ENCODE measurements at places on chromosomes 16 and 17. TPM values are rescaled to one million over a fixed set of nuclear protein-coding genes. Genes with fewer than 3 reads are reported as not detected.

DNA sequence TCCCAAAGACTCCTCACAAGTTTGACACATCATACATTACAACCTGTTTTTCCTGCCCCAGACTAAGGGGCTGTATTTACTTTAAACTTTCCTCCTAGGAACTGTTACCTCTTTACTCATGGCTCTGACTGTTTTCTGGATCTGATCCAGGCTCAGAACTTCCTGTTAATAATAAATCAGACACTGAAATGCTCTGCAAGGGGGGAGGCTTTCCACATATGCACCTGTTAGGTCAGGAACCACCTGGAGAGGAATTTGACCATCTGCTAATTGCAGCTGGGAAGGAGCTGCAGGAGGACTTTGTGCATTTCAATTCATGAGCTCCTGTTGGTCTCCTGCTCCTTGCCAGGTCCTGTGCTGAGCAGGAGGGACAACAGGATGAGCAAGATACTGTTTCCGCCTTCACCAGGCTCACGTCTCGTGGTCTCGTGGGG is 476.9 kb upstream of the CDH5 start:
- H3K4me1 ChIP-seq: peaks cover under 1% of the 10 kb centered on the region
- H3K27ac ChIP-seq: no peak overlapping the region
- H3K27me3 ChIP-seq: no peaks in the 10 kb centered on the region
- no peaks in the 10 kb centered on the region for H3K36me3 ChIP-seq
- peak; percentile 19 for DNase-seq

Gene ALDH3A1
- 1.6 TPM for total RNA-seq

DNA sequence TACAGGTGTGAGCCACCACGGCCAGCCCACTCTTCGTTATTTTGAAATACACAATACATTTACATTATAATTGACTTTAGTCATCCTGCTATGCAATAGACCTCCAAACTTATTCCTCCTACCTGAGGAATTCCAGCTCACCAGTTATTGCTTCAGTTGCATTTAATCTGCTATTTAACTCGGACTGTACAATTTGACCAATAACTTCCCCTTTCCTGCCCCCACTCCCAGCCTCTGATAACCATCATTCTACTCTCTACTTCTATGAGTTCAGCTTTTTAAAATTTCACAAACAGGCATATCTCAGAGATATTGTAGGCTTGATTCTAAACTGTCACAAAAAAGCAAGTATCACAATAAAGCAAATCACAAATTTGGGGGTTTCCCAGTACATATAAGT is 157.0 kb downstream of the COPRS start:
- H3K36me3 ChIP-seq: no peaks in the 10 kb centered on the region
- peaks cover 22% of the 10 kb centered on the region for H3K4me1 ChIP-seq
- H3K27ac ChIP-seq: no peak overlapping the region
- no peak overlapping the region for H3K4me3 ChIP-seq
- DNase-seq: no peak
- no peaks in the 10 kb centered on the region for H3K27me3 ChIP-seq

Gene CLEC18A
- 1.1 TPM for total RNA-seq

GRCh38 chr17:62870030-62870541 is 62.0 kb upstream of the MARCHF10 start:
- peak; percentile 86 for DNase-seq
- peaks cover 4% of the 10 kb centered on the region for H3K27me3 ChIP-seq
- no peaks in the 10 kb centered on the region for H3K36me3 ChIP-seq
- H3K27ac ChIP-seq: peak overlapping the region; percentile 81

Gene ZFHX3
- total RNA-seq: 97.0 TPM

DNA sequence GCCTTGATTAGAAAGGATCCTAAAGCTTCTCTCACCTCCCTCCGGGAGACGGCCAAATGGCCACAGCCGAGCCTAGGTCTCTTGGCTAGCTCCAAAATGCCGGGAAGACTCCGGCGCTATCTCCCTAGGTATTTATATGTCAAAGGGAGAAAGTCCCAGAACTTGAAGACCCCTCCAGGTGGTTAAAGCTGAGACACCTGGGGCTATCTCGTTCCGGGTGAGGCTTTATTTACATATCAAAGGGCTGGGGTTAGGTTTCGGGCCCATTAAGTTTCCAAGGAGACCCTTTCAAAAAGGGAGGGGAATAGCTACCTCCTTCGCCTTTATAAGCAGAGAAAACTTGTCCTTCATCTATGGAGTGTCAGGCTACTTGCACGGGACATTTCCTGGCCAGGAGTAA is 70.9 kb upstream of the KIFC3 start:
- H3K27ac ChIP-seq: no peak overlapping the region
- H3K4me1 ChIP-seq: peaks cover 10% of the 10 kb centered on the region
- H3K36me3 ChIP-seq: no peaks in the 10 kb centered on the region
- no peak for DNase-seq
- no peak overlapping the region for H3K4me3 ChIP-seq

Gene SRCIN1
- not detected for total RNA-seq

DNA sequence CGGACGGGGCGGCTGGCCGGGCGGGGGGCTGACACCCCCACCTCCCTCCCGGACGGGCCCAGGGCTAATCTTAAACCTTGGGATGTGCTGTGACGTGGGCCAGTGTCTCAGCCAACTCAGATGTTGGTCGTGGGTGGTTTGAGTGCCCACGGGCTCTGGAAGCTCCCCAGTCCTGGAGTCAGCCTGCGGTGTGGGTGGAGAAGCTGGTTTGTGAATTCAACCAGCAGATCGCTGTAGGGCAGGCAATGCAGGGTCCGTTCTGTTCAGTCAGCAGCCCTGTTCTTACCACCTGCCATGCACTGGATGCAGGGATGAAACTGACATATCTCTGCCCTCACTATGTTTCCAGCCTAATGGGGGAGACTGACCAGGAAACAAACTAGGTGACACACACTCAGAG is 8.0 kb upstream of the ZNF500 start:
- H3K27me3 ChIP-seq: no peaks in the 10 kb centered on the region
- no peak for DNase-seq
- no peak overlapping the region for H3K27ac ChIP-seq
- H3K36me3 ChIP-seq: no peaks in the 10 kb centered on the region
- no peaks in the 10 kb centered on the region for H3K4me1 ChIP-seq

DNA sequence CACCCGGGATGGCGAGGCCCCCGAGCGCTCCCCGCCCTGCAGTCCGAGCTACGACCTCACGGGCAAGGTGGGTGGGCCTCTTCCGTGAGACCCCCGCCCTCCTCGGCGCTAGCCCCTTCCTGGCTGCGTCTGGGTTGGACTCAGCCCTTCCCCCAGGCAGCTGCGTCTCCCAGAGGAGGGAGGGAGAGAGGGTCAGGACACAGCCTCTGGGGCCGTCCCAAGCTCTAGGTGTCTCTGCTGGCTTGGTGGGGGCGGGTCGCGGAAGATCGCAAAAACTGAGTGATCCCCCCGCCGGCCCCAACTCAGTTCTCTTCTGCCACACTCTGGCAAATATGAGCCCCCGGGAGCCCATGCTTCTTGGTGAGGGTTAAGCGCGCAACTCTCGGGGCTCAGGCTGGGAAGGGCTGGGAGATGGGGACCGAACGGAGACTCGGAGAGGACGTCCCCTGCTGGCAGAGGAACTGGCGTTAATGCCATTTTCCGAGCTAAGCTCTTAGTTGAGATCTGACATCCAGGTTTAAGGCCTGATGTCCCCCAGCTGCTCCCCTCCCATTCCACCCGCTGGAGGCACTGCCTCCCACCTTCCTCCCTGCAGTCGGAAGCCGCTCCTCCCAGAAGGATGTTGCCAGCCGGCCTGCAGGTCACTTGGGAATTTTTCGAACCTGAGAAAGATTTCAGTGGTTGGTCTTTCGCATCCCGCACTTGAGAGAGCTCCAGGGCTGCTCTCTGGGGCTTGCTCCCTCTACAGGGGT is 419 bp downstream of the RAB37 start:
- H3K4me1 ChIP-seq: peaks cover 30% of the 10 kb centered on the region
- H3K36me3 ChIP-seq: no peaks in the 10 kb centered on the region
- DNase-seq: no peak
- H3K27me3 ChIP-seq: peaks cover 35% of the 10 kb centered on the region

GRCh38 chr17:50426814-50427787 is 1.1 kb downstream of the ACSF2 start:
- no peaks in the 10 kb centered on the region for H3K36me3 ChIP-seq
- H3K27ac ChIP-seq: peak overlapping the region; percentile 83
- peak overlapping the region; percentile 73 for H3K4me3 ChIP-seq
- DNase-seq: no peak
- peaks cover 29% of the 10 kb centered on the region for H3K4me1 ChIP-seq

Gene SMTNL2
- total RNA-seq: 1.7 TPM

DNA sequence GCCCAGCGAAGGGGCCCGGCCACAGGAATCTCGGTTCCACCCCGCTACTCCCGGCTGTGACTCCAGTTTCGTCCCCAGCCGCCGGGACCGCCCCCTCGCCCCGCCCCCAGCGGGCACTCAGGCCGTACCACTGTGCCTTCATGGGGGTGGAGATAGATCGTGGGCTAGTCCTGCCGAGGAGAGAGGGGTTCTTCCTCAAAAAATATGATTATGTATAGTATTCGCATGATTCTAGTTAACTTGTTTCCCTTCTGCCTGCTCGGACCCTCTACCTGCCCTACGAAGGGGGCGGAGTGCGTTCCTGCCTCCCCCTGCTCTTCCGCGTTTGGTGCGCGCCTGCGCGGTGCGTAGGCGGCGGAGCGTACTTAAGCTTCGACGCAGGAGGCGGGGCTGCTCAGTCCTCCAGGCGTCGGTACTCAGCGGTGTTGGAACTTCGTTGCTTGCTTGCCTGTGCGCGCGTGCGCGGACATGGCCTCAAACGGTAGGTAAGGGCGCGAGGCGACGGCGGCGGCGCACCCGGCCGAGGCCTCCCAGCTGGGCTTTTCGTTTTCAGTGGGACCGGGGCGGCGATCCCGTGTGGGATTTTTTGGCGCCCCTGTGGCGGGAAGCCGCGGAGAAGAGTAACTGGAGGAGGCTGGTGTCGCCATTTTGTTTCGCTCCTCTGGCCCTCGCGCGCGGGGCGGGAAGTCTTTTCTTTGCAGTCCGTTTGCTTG is at the start of gene FUS:
Gene FUS (plus strand): TSS at position 393 of the 713 bp plus-strand sequence. CDS start 76 bp downstream, at position 469.
- no peaks in the 10 kb centered on the region for H3K27me3 ChIP-seq
- H3K4me1 ChIP-seq: peaks cover 43% of the 10 kb centered on the region
- peak within 1 kb of the TSS; percentile 100 for H3K27ac ChIP-seq
- H3K36me3 ChIP-seq: peaks cover 21% of the 10 kb centered on the region
- peak within 1 kb of the TSS; percentile 95 for H3K4me3 ChIP-seq

Gene ABCC6
- total RNA-seq: 2.1 TPM

Gene GPR139
- total RNA-seq: not detected

- H3K4me3 ChIP-seq: no peak overlapping the region
- H3K36me3 ChIP-seq: no peaks in the 10 kb centered on the region
- H3K27ac ChIP-seq: no peak overlapping the region
- H3K4me1 ChIP-seq: peaks cover 21% of the 10 kb centered on the region
- H3K27me3 ChIP-seq: no peaks in the 10 kb centered on the region
- DNase-seq: no peak
Observed at GRCh38 chr16:75466760-75467159, 2.3 kb upstream of the TMEM170A start.

DNA sequence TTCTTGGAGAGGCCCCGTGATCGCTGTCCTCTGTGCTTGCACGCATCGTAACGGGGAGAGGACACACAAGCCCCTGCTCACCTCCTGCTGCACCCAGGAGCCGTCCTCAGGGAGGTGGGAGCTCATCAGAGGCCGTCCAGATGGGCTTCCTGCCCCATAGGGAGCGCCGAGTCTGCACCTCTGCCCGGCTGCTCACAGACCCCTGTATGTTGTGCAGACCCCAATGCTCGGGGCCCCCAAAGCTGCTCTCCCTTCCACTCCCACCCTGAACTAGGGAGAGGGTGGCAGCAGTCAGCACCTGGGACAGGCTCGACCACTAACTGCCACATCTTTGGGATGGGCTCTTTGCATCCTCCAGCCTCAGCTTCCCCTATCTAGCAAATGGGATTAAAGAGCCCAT is 4.4 kb upstream of the ZNF469 start:
- H3K27ac ChIP-seq: no peak overlapping the region
- H3K4me1 ChIP-seq: peaks cover 4% of the 10 kb centered on the region
- no peak overlapping the region for H3K4me3 ChIP-seq
- peaks cover 3% of the 10 kb centered on the region for H3K27me3 ChIP-seq

Gene MEOX1
- not detected for total RNA-seq

GRCh38 chr17:65794572-65794971 is 233.1 kb upstream of the AXIN2 start:
- no peak overlapping the region for H3K4me3 ChIP-seq
- no peak for DNase-seq
- H3K27ac ChIP-seq: no peak overlapping the region
- peaks cover 5% of the 10 kb centered on the region for H3K4me1 ChIP-seq

DNA sequence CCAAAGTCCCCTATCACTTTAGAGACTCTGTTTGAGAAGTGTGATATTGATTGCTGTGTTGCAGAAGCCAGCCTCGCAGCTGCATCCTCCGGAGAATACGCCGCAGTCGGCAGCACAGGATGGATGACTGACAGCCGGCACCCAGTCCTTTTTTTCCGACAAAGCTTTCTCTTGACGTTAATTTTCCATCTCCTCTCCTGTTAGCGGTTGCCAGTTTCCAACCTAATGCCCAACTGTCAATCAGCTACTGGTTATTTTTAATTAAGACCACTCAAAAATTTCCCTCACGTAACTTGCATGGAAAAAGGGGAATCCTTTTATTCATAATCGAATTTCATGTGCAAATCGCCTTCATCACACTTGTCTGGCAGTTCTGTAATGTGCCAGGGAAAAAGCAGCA is 953.9 kb downstream of the CDH11 start:
- H3K4me1 ChIP-seq: peaks cover 17% of the 10 kb centered on the region
- DNase-seq: no peak
- peaks cover 4% of the 10 kb centered on the region for H3K27me3 ChIP-seq
- H3K4me3 ChIP-seq: no peak overlapping the region
- no peak overlapping the region for H3K27ac ChIP-seq
- no peaks in the 10 kb centered on the region for H3K36me3 ChIP-seq

Gene MBTPS1
- total RNA-seq: 136 TPM

GRCh38 chr16:86566966-86567700 is 504 bp downstream of the FOXC2 start:
- H3K4me3 ChIP-seq: peak overlapping the region; percentile 91
- peaks cover 35% of the 10 kb centered on the region for H3K36me3 ChIP-seq
- no peaks in the 10 kb centered on the region for H3K27me3 ChIP-seq
- H3K27ac ChIP-seq: peak overlapping the region; percentile 97

Gene SHISA9
- 0.05 TPM for total RNA-seq

GRCh38 chr17:74150428-74151025 is 53.0 kb upstream of the RPL38 start:
- H3K27me3 ChIP-seq: no peaks in the 10 kb centered on the region
- no peak overlapping the region for H3K27ac ChIP-seq

DNA sequence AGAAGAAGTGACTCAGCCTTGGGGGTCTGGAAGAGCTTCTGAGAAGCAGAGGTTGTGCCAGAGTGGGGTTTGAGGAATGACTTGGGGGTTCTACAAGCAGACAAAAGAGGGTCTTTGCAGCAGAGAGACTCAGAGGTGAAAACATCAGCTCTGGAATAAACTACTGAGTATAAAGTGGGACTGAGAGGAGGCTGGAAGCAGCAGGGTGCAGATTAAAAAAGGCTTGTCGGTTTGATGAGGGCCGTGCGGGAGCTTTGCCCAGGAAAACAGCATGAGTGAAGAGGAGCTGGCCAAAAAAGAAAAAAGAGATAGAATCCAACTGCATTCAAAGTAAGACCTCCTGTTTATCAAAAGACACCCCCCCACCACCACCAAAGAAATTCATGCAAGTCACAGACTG is 13.1 kb upstream of the ACE start:
- H3K27me3 ChIP-seq: peaks cover 27% of the 10 kb centered on the region
- no peaks in the 10 kb centered on the region for H3K36me3 ChIP-seq
- H3K4me1 ChIP-seq: peaks cover 15% of the 10 kb centered on the region
- no peak overlapping the region for H3K4me3 ChIP-seq
- DNase-seq: no peak

- no peaks in the 10 kb centered on the region for H3K27me3 ChIP-seq
- no peak overlapping the region for H3K4me3 ChIP-seq
- H3K4me1 ChIP-seq: no peaks in the 10 kb centered on the region
- DNase-seq: no peak
- H3K27ac ChIP-seq: no peak overlapping the region
Observed at GRCh38 chr17:54849660-54850059, 51.0 kb upstream of the TOM1L1 start.

GRCh38 chr16:25073854-25074253 is 37.7 kb upstream of the LCMT1 start:
- no peak for DNase-seq
- H3K36me3 ChIP-seq: no peaks in the 10 kb centered on the region
- H3K27ac ChIP-seq: no peak overlapping the region
- H3K27me3 ChIP-seq: no peaks in the 10 kb centered on the region
